Skin of body (tissue), 3 donors: ENCODE measurements at places on chromosomes 6 and 20. TPM values are rescaled to one million over a fixed set of nuclear protein-coding genes. Genes with fewer than 3 reads are reported as not detected.

The PCSK2 gene
- 2.2 TPM for total RNA-seq

DNA sequence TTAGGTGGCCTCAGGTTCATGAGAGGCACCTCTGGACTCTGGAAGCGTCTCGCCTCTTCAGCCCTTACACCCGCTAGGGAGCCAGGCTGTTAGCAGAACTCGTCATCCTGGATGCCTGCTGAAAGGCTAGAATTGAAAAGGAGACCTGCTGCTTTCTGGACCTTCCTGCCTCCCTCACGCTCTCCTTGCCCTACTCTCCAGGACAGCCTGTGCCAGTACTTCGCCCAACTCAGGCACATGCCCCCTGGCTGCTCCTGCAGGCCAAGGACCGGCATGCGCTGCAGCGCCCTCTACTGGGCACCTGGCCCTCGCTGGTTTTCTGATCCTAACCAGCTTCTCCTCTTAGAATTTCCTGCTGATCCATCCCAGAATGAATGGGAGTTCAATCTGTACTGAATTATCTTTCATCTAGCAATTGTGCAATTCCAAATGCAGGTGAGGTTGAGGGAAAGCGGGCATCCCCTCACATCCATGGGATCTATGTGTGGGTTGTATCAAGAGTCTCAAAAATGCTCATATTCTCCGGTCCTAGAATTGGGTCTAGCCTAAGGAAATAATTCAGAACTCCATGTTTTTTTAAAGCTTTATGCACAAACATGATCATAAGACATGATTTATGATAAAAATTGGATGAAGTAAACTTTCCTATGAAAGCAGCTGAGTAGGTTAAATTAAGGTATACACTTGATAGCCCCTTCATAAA lies 78.0 kb downstream of the PTPN1 start:
- no peak for DNase-seq

DNA sequence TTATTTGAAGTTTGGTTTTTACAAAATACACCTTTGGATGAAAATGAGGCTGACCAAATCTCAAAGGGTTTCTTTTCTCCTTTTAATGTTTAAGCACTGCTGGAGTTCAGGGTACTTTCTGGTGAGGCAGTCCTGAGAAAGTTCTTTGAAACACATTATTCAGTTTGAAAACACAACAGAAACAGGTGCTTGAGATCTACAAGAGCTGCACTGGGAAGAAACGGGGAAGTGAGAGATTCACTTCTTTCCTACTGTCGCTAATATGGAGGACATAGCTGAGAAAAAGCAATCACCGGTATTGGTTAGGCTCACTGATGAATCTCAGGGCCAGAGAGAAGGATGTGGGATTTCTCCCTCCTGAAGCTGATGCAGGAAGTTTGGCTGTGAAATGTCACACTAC lies 22.9 kb upstream of the TMEM170B start:
- DNase-seq, result no peak

DNA sequence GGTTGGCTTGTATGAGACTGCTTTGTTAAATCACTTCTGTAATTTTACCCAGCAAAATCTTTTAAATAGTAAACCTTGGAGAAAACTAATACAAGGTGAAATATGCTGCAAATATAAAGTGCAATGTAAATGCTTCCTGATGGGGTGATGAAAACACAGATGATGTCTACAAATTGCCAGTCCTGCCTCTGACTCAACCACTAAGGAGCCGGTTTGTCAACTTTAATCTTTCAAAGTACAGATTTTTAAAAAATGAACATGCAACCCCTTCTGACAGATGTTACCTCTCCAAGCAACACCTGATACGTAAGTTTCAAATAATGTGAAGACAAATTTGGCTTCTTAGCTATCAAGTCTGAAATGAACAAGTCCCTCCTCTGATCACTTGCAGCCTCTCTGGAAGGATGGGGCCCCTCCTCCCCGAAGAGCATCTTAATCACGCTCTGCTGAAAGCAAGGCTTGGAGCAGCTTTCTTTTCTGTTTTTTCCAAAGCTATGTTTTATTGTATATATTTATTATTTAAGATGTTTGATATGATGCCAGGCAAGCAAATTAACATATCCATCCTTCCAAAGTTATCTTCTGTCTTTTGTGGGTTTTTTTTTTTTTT lies 196.0 kb downstream of the MYLK4 start:
- no peak for DNase-seq

The SCRT2 gene
- not detected for total RNA-seq

- no peak for DNase-seq
These were observed 48.8 kb downstream of the PRR18 start for GRCh38 chr6:166259296-166259977.

GRCh38 chr6:130896249-130896648 lies 69.0 kb downstream of the SMLR1 start:
- no peak for DNase-seq

The DPPA5 gene
- total RNA-seq, result not detected

The COL9A1 gene
- total RNA-seq, result 1.8 TPM

DNA sequence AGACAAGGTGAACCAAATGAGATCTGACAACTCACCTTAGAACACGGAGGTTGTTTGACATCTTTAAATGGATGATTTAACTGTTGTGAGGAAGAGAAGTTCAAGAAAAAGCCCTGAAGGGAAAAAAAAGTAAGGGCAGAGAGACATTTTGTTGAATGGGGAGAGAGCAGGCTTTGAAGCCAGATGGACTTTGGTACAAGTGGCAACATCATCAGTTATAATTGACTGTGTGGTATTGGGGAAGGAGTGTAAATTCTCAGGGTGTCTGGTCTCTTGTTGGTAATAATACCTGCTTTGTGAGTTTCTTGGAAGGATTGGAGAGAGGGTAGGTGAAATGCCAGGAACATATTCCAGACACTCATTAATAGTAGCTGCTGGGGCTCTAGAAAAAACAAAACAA lies 21.6 kb downstream of the OGFRL1 start:
- DNase-seq, result no peak
